ENCODE measurements at places on chromosomes 4 and X.

GRCh38 chr4:83121246-83121645 lies 6.7 kb upstream of the PLAC8 start:
- no peak for DNase-seq

DNA sequence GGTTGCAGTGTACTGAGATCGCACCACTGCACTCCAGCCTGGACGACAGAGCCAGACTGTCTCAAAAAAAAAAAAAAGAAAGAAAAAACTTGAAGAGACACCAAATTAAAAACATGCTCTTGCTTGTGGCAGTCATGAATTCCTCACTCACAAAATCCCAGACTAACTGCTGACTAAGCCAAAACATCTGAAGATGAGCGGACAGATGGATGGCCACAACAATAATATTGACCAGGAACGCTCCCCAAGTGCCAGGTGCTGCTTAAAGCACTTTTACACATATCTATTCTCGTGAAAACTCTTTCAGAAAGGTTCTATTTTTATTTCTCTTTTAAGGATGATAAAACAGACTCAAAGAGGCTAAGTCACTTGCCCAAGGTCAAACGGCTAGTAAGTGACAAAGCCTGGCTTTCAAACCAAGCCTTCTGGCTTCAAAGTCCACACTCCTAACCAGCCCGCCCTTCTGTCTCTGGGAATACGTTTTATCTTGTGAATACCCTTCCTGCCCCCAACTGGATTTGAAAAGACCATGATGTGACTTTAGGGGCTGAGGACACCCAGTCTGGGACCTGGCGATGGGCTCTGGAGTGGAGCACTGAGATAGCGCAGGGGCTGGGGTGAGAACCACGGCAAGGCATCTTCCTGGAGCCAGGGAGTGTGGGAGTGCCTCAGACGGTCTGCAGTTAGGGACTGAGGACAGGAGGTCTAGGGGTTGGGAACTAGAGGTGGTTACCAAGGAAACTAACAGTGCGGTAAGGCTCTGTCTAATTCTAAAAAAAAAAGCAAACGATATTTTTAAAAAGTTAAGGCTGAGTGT lies 9.5 kb upstream of the CXCR3 start:
- DNase-seq = no peak

DNA sequence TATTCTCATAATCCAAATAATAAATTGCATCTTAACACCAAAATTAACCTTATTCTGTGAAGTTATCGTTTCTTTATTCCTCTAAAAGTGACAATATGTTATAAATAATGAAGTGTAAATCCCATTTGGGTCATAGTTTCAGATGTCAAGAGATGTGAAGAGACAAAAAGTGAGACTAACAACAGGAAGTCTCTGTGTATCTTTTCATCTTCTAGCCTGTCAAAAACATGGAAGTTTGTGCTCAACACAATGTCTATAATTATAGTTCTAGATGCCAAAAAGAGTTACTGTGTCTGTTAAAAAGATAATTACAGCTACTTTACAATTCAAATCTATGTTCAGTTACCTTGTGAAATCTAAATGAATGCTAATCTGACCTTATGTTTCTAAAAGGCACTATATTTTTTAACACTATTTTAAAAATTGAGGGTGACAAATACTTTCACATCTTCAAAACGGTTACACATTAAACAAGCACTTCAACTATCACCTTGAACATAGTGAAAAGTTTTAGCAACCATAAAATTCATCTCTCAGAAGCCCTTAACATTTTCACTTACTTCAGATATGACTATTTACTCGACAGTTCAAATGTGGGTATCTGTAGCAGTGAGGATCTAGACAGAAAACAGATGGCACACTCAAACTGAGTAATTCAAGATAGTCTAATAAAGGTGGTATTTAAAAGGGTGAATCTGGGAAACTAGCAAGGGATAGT lies 509.8 kb downstream of the ARAP2 start:
- DNase-seq = no peak

- DNase-seq = no peak
Measured at GRCh38 chr4:85672116-85672515, 197.2 kb downstream of the ARHGAP24 start.

DNA sequence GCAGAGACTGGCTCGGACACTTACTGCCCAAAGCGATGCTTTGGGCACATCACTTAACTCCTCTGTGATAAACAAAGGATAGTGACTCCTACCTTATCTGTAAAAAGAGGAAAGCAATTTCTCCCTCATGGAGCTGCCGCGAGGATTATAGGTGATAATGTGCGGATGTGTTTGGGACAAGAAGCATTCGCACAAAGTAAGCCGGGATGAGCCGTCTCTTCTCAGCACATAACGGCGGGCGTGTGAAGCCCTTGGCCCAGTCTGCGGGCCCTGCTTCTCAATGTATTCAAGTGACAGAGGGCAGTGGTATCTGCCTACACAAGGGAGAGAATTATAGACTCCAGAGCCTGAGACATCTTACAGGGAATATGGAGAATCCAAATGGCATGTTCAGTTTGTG lies 550.3 kb upstream of the CPEB2 start:
- DNase-seq = no peak

GRCh38 chrX:30888526-30889146 lies 418 bp downstream of the TAB3 start:
- no peak for DNase-seq

DNA sequence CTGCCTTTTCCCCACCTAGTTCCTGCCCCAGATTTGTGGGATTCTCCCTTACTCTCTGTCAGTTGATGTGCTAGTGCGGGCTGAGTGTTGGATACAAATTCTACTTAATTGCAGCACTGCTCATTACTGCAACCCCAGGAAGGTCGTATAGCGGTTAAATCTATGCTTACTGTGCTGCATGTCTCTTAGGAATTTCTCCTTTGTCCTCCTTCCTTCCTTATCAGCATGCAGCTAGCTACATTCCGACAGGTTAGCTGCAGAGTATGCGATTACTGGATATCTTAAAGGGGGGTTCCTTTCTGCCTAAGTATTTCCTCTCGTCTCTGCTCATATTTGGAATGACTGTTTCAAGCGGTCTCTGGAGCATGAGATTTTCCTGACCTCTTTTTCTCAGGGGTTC lies 662.8 kb downstream of the TLL1 start:
- DNase-seq = no peak

GRCh38 chr4:188596021-188596420 lies 456.8 kb downstream of the TRIML1 start:
- no peak for DNase-seq

DNA sequence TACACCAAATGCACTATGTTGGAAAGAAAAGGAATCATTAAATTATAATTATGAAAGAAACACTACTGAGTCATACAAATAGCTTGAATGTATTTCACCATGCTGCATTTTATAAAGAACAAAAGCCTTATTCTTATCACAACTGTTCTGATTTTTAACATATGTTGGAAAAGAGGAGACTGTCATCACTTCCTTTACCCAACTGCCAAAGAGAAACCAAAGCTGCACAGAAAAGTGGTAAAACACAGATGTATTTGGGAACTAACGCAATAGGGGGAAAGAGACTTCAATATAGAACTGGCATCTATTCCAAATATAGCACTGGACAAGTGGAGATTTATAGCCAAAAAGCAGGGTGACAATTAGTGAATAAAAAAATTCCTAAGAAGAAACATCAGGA lies 181.0 kb downstream of the SPANXN3 start:
- DNase-seq = no peak

DNA sequence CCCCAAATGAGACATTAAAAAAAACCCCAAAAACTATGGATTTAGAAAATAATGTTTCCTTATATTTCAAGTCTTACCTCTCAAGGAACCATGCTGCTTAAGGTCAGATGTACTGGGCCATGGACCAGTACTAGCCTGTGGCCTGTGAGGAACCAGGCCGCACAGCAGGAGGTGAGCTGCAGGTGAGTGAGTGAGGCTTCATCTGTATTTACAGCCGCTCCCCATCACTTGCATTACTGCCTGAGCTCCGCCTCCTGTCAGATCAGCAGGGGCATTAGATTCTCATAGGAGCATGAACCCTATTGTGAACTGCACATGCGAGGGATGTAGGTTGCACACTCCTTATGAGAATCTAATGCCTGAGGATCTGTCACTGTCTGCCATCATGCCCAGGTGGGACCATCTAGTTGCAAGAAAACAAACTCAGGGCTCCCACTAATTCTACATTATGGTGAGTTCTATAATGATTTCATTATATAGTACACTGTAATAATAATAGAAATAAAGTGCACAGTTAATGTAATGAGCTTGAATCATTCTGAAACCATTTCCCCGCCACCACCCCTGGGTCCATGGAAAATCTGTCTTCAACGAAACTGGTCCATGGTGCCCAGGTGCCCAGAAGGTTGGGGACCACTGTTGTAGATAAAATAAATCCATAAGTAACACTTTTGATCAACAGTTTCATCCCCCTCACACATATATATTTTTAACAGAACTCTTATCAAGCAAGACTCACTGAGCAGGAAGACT lies 105.3 kb upstream of the CBR4 start:
- no peak for DNase-seq

GRCh38 chr4:51825341-51825740 lies 17.6 kb upstream of the DCUN1D4 start:
- no peak for DNase-seq

Measured in stimulated activated CD8-positive, alpha-beta memory T cell treated with anti-CD3 and anti-CD28 coated beads, Interleukin-15, amount 100 ng/mL, for 1 hour (primary cell).